ENCODE measurements at places on chromosomes 5 and 9. TPM values are rescaled to one million over a fixed set of nuclear protein-coding genes. Genes with fewer than 3 reads are reported as not detected.

Gene PTPN3
- under 0.01 TPM for total RNA-seq

Gene FOXD4L6
- total RNA-seq: not detected

Gene PIP5KL1
- 0.42 TPM for total RNA-seq

Gene ZNG1C
- total RNA-seq: 19.3 TPM

Gene TMEM215
- not detected for total RNA-seq

Gene MARCOL
- total RNA-seq: not detected
